Hematopoietic multipotent progenitor cell treated with erythropoietin and hydrocortisone succinate and interleukin-3 and kit ligand, for 8 days (in vitro differentiated cells): ENCODE measurements at places on chromosomes 6 and 20.

DNA sequence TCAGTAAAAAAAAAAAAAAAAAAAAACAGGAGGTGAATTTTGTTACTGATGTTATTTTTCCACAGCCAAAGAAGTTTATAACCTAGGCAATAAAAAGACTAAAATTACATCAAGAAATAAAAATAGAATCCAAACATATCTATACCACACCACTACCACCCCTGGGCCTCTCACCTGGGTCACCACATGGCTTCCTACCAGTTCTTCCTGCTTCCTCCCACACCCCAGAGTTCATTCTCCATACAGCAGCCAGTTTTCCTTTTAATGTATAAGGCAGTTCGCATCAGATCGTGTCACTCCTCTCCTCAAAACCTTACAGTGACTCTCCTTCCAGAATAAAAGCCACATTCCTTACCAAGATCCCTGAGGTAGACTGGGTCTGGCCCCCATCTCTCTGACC is 23.9 kb downstream of the ROS1 start:
- no peak for DNase-seq

DNA sequence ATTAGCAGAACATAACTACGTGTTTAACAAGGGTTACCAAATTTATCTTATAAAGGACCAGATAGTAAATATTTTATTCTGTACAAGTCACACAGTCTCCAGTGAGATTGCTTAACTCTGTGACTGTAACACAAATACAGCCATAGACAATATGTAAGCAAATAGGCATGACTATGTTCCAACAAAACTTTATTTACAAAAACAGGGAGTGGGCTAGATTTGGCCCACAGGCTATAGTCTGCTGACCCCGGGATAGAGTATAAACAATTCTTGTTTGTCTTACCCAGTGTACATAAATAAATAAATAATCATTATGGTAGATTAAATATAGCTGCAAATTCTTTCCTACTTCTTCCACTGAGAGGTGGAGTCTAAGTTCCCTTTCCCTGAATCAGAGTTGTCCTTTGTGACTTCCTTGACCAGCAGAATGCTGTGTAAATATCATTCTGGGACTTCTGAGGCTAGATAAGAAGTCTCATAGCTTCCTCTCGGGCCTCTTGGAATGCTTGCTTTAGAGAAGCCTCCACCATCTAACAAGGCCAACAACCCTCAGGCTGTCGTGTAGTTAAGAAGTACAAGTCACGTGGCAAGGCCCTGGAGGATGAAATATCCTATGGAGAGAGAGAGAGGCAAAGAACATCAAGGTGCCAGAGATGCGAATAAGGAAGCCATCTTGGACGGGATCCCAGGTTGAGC is 59.1 kb upstream of the TMEM244 start:
- no peak for DNase-seq

DNA sequence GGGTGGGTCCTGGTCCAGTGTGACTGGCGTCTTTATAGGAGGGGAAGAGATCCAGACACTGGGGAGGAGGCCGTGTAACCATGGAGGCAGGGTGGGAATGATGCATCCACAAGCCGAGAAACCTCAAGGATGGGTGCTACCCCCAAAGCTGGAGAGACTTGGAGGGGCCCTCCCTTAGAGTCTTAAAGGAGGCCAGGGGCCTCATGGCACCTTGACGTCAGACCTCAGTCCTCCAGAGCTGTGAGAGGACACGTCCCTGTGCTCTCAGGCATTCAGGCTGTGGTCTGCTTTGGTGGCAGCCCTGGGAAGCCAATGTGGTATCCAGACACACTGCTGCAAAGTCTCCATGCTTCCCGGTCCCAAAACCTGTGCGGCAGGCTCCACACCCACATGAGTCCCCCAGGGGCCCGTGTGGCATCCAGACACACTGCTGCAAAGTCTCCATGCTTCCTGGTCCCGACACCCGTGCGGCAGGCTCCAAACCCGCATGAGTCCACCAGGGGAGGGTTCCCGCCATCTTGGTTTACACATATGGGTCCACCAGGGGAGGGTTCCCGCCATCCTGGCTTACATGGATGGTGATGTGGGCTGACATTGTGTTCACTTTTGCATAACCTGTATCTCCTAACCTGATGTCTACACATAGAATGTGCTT is 278.0 kb downstream of the SMOC2 start:
- no peak for DNase-seq

DNA sequence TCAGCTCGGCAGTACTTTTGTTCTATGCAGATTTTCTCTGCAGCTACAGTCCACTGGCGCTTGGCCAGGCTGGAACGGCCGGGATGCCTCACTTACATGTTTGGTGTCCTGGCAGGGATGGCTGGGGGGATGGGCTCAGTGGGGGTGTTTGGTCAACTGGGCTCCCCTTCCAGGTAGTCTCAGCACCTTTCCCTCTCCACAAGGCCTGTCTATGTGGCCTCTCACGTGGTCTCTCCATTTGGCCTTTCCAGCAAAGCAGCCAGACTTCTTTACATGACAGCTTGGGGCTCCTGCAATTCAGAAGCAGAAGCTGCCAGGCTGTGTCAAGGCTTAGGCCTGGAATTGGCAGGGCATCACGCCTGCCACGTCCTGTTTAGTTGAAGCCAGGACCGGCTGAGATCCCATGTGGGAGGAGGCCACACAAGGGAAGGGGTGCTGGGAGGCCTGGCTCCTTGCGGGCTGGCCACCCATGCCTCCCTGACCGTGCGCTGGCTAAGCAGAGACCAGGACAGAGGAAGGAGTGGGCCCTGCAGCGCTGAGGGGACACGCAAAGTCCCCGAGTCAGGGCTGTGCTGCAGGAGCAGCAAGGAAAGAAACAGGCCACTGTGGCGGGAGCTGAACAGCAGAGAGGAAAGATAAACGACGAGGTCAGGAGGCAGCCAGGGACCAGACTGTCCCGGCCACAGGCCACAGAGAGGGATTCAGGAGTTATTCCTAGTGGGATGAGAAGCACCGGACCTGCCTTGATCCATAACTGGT is 38.9 kb downstream of the MGME1 start:
- no peak for DNase-seq

DNA sequence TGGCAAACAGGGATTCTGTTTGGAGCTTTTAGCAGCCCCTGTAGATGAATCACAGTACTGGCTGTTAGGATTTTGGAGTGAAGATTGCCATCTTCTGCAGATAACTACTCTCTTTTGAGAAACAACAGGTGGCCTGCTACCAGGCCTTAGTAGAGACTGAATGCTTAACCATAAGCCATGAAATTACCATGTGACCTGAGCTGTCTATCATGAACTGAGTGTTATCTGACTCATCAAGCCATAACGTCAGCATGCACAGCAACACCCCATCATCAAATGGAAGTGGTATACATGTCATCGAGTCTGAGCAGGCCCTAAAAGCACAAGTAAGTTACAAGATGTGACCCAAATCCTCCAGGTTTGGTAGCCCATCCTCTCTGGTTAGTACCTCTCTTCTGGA is 132.6 kb downstream of the GPR63 start:
- no peak for DNase-seq

GRCh38 chr20:63087236-63087871 is 80.6 kb upstream of the BHLHE23 start:
- no peak for DNase-seq

- no peak for DNase-seq
These were observed 166.5 kb downstream of the KIF6 start for GRCh38 chr6:39558591-39559190.

- DNase-seq, result no peak
These were observed 35.8 kb downstream of the SLC2A4RG start for GRCh38 chr20:63775096-63775978.

GRCh38 chr20:7856756-7857155 is 83.5 kb downstream of the HAO1 start:
- DNase-seq, result no peak

- DNase-seq, result no peak
These were observed 26.2 kb downstream of the RRAGD start for GRCh38 chr6:89385846-89386245.

DNA sequence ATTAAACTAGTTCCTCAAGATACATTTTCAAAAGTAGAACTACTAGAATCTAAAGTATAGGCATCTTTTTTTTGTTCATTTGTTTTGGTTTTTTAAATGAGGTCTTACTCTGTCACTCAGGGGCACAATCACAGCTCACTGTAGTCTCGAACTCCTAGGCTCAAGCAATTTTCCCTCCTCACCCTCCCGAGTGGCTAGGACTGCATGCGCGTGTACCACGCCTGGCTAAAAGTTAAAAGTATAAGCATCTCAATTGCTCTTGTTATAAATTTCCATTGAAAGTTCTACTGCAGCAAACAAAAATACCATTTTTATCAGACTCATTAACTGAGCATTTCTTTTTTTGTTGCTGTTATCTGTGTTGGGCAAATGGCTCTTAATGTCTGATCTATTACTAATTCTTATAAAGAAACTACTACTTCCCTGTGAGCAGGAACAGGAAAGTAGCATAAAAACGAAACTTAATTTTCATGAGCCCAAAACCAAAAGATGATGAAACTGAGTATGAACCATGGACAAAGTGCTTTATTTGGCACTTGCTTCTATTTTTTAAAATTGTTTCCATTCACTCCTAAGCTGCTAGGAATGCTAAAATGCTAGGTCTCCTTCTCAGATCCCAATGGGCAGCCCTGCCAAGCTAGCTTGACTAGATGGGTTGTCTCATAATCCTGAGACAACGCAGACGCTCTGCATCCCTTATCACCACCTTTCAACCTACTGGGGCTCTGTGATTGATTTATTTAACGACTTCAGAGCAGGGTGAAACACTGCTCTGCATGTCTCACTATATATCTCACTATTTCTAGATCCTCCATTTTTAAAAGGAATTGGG is 36.9 kb downstream of the TRPC4AP start:
- DNase-seq, result peak; percentile 16

DNA sequence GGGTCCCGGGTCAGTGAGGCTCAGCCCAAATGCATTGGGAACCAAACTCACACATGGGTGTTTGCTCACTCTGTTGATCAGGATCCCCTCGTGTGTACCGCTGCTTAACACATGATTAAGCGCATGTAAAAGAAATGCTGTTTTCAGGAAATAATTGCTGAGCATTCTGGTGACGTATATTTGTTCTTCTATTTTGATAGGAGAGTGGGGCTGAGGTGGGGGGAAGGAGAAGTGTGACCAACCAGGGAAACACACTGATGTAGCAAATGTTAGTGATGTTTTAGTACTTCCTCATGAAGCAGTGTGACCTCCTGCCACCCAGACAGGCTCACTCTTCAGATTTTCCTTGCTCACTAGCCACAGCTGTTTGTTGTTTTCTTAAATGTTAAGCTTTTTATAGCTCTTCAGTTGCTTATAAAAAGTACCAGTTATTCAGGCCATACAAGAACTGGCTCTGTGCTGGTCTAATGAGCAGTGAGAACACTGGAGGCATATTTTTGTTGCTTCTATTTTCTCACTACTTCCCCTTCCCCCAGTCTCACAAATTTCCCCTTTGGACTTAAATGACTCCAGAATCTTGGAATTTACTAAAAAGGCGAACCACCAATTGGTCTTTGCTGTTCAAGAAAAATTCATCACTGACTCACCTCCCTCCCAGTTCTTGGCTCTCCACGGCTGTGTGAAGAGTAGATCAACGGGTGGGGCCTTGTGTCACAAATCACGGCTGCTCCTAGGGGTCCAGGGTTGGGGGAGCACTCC is 79.2 kb upstream of the BACH2 start:
- DNase-seq, result no peak

- DNase-seq, result no peak
These were observed 68.0 kb upstream of the NXT1 start for GRCh38 chr20:23282546-23282945.

- DNase-seq, result no peak
These were observed 4.1 kb downstream of the TRPC4AP start for GRCh38 chr20:35088231-35089145.

DNA sequence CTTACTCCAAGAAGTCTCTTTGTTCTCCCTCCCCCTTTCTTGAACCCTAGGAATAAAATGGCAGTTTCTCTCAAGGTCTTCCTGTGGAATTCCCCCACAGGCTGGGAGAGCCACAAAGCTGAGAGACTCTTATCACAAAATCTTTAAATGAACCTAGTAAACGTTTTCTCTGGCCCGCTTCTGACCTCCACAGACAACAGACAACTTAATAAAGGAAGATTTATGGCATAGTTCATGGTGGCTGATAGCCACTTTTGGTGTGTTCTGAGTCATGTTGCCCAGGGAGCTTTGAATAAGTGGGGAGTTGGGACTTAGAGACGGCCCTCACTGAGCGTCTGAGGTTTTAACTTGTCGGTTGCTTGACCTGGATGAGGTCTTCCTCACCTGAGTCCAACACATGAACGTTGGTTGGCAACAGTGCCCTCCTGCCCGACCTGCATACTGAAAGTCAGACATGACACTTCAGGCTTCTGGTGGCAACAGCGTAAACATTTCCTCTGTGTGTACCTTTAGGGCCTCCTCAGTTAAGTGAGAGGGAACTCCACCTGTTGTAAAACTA is 124.1 kb downstream of the FOXO3 start:
- DNase-seq, result no peak

DNA sequence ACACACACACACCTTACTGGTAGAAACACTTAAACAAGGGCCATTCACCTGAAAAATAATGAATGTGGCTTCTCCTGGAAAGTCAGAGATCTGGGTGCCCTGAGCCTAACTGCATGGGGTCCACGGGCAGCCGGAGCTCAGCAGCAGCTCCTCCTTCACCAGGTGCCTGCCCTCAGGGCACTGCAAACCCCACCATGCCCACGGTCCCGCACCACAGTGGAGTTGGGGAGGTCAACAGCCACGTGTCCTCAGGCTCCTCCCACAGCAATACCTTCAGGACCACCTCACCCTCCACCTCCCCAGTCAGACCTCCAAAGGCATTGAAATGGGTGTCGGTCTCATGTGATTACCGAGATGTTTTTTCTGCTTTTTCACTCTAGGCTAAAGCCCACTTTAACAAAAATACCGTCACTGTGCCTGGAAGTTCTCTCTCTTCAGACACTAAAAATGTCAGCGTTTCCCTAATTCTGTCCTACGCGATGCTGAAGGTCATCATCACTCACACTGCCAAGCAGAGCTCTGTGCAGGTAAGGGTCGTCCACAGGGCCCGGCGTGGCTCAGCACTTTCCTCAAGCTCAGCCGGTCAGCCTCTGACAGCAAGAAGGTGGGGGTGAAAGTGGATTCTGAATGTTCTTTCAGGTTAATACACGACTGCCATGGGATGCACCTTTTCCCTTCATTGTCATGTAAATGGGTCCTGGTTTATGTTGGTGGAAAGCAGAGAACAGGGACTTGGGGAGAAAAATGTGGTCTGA is 48.9 kb downstream of the CDK5RAP1 start:
- no peak for DNase-seq

DNA sequence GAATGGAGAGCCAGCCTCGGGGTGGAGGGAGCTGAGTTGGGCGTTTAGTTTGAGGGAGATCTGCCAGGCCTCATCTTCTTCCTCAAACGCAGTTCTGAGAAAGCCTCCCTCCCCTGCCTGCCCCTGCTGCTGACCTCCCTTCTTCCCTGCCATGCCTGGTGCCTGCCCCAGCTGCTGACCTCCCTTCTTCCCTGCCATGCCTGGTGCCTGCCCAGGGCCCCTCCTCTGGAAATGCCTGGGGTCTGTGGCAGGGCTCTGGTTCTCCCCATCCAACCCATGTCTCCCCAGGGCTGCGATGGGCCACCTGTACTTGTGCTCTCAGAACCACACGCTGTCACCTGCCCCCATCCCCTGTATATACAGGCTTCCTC is 114.6 kb downstream of the VEGFA start:
- DNase-seq, result no peak

- no peak for DNase-seq
These were observed 16.2 kb upstream of the RSPO3 start for GRCh38 chr6:127102299-127102698.
